ENCODE measurements at places on chromosomes 3 and 15.
A peak's percentile ranks its signal among the peaks of the same experiment; 100 is the strongest.

- no peak for DNase-seq
Measured at GRCh38 chr3:128503164-128503651, 10.2 kb upstream of the GATA2 start.

DNA sequence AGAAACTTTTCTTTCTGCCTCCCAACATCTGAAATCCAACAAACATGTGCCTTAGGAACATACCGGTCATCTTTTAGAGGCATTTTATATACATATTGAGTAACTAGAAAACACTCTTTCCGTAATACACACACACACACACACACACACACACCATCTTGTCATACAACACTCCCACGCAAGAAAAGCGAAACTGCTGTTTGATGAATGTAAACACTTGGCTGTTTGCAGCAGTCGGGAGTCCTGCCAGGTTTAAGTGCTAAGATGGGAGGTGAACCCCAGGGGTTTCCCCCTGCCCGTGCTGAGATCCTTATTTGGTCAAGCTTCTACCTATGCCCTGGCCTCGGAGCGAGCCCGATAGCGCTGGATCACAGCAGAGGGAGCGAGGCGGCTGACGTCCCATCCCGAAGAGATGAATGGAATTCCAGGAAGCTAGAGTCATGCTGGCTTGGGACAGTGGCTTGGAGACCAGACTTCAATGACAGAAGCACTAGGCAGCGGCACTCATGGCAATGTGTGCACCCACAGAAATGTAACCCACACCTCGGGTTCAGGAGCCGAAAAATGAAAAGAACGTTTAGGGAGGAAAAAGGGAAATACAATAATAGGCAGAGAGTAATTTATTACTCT, 1.3 kb upstream of the THBS1 start:
- DNase-seq: no peak

GRCh38 chr3:195423818-195424217, 19.0 kb downstream of the ACAP2 start:
- no peak for DNase-seq

DNA sequence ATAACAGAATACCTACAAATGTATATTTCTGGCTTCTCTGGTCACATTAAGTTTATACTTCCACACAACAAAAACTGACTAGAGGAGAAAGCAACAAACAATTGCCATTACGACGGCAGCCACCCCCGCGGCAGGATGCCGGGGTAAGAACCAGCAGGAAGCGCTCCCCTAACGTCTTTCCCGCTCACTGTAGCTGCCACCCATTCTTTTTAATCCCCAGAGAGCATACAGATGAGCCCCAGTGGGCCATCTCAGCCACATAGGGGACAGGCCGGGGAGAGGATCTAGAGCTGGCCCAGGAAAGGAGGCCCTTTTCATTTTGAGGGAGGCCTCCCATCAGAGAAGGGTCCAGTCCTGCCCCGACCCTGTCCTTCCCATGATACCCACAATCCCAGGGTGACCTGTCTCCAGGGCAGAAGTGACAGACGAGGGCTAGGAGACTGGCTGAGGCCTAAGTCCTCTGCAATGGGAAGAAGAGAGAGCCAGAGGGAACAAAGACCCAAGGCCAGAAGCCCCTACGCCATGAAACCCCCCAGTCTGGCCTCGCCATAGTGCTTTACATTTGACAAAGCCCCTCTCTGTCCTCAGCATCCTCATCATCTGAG, 3.6 kb upstream of the CALML4 start:
- no peak for DNase-seq

GRCh38 chr3:98553021-98553563, 21.3 kb downstream of the GPR15 start:
- no peak for DNase-seq

GRCh38 chr3:25372167-25372566, 55.9 kb upstream of the RARB start:
- DNase-seq: no peak

- peak; percentile 21 for DNase-seq
Measured at GRCh38 chr3:197961582-197961945, 1.5 kb downstream of the LMLN start.

- no peak for DNase-seq
Measured at GRCh38 chr3:188594139-188594538, 440.2 kb downstream of the LPP start.

DNA sequence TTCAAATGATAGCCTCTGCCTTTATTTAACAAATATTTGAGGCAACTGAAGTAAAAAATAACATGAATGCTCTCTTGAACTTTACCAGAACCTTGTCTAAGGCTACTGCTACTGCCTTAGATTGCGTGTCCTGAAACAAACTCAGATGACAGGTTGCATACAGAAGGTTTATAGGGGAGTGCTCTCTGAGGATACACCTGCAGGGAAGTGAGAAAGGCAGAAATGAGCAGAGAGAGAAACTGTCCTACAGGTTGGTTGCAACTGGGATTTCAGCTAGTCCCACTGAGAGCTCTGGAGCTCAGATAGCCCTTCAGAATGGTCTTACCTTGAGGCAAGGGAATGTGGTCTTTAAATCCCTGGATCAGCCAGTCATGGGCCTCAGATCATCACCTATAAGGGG, 165.5 kb downstream of the IL5RA start:
- no peak for DNase-seq

DNA sequence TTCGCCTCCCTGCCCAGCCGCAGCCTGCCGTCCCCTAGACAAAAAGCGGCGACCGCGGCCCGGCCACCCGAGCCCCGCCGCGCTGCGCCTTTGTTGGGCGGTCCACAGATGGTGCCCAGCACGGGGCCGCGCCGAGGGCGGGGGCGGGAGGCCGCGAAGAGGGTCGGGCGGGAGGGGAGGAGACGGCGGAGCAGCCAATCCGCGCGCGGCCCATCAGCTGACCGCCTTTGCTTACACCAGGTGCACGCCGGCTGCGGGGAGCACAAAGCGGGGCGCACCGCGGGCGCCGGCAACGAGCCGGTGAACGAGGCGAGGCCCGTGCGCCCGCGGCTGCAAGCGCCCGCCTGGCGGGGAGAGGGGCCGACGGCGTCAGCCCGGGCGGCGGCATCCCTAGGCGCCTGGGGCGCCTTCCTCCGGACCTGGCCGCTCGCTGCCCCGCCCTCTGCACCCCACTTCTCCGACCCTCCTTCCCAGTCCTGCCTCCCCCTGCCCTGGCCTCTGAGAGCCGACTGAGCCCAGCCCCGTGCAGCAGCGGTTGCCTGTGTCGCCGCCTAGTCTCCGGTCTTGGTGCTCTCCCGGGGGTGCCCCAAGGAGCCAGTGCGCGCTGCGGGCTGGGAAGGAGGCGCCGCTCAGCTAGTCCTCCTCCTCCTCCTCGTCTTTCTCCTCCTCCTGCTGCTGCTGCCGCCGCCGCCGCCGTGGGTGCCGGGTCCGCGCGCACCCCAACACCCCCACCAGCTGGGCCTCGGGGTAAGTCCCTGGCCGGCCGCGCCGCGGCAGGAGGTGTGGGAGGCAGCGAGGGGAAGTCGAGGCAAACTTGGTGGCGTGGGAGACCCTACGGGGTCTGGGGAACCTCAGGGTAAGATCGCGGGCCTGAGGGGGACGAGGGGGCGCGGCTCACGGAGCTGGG, at the start of gene LRRN1:
Gene LRRN1 (plus strand): TSS at position 259 of the 907 bp plus-strand sequence. CDS start 45,211 bp downstream, outside the sequence.
- DNase-seq: peak; percentile 36

DNA sequence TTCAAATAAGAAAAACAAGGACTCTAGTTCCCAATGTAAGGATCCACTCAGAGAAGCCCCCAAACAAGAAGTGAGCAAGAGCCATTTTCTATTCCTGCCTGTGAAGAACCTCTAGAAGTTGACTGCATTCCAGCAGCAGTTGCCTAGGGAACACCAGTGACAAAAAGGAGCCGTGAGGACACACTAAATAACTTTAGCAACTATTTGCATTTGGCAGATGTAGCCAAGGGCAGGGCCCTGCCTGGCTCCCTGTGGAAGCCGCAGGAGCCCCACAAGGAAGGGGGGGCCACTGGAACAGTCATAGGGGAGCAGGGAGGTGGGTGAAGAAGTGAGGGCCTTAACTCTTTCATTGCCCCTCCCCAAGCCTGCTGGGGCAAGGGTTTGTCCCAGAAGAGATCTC, 470.2 kb upstream of the PROK2 start:
- no peak for DNase-seq

GRCh38 chr3:150220799-150221198, 187.3 kb upstream of the TSC22D2 start:
- DNase-seq: no peak

- no peak for DNase-seq
Measured at GRCh38 chr15:83873966-83874365, 220.0 kb downstream of the ADAMTSL3 start.

DNA sequence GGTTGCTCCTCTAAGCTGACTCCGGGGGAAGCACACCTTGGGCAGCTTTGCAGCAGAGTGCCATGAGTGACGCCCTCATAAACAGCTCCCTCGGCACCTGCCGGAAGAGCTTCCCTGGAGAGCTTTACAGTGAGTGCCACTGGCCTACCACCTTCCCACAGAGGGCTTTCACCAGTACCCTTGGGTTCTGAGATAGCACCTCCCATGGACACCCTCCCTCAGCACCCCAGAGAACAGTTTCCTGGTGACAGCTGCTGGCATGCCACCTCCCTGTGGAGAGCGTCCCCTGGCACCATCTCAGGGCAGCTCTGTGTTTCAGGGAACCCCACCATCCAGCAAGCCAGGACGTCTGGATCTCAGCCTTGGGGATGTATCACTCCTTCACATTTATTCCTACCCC, 49.1 kb downstream of the RUBCN start:
- no peak for DNase-seq

- DNase-seq: no peak
Measured at GRCh38 chr15:80114114-80114513, 38.7 kb upstream of the FAH start.

DNA sequence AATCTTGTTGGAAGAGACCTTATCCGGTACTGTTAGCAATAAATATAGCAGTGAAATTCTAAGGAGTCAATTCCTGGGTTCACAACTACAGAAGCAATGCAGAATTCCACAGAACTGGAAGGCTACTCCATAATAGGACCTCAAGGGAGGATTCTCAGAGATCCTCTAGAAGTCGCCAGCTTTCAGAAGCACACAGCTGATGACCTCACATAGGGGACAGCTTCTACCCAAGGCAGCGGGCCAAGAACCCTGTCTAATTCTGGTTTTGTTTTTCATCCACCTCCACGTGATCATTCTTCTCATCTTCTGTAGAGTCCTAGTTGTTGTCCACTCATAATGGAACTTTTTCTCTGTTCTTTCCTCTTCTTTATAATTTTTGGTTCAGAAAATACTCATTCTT, 99.4 kb downstream of the ERC2 start:
- DNase-seq: no peak
